T-cell (primary cell): ENCODE measurements at places on chromosomes 16 and 17.

GRCh38 chr17:70320673-70321345, 151.5 kb downstream of the KCNJ2 start:
- DNase-seq: no peak

GRCh38 chr17:38440614-38441397, 12.5 kb downstream of the ARHGAP23 start:
- DNase-seq: no peak

- no peak for DNase-seq
Observed at GRCh38 chr17:4499431-4500190, 930 bp downstream of the SPNS2 start.

DNA sequence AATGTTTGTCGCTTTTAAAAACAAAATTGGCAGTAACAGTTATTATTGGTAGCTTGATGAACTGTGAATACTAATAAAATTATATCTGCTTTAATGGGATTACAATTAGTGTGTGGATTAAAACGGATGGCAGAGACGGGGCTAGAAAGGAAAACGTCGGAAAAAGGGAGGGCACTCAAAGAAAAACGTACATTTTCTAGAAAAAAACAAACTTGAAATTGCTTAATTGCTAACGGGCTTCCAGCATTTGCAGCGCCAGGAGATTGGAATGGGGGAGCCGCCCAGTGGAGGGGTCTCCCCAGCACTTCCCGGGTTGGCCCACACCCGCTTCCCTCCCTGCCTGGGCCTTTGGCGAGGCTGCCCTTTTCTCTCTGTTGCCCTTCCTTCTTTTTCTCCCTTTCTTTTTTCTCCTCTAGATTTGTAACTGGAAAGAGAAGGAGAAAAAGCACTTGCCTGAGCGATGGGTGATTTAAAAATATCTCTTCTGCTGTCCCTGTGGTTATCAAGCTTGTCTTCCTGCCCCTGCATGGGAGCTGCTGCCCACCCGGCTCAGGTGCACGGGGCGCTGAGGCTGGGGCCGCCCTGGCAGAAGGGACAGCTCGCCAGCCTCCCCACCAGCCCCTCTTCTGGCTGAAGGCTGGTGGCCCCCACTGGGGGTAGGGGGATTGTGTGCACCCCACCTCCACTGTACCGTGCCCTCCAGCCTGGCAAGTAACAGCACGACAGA, 5.9 kb downstream of the BAHCC1 start:
- DNase-seq: no peak

DNA sequence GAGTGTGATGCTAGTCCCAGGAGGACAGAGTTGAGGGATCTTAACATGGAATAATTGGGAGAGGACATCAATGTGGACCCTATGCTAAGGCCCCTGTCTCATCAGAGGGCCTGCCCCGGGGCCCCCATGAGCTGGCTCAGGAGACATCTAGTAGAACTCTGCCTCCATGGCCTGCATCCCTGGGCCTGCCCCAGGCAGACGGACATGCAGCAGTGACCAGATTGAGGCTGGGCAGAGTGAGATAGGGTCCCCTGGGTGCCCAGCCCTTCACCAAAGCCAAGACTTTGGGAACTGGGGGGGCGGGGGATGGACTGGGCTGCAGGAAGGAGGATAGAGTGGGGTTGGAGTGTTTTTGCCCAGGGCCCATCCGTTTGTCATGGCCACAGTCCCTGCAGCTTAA, 115.2 kb downstream of the CCDC182 start:
- DNase-seq: no peak
